ENCODE measurements at places on chromosomes 5 and 9.

GRCh38 chr9:108186642-108187395 is 669.0 kb downstream of the ACTL7B start:
- DNase-seq, result peak; percentile 78

GRCh38 chr5:115516372-115516771 is 28.2 kb downstream of the FEM1C start:
- no peak for DNase-seq

- no peak for DNase-seq
Measured at GRCh38 chr5:32778403-32778802, 67.3 kb downstream of the NPR3 start.

GRCh38 chr9:23551311-23551721 is 274.7 kb downstream of the ELAVL2 start:
- peak; percentile 70 for DNase-seq

GRCh38 chr5:97998941-97999340 is 774.5 kb upstream of the RGMB start:
- peak; percentile 9 for DNase-seq

GRCh38 chr9:71795097-71795813 is 26.9 kb upstream of the CEMIP2 start:
- no peak for DNase-seq

- no peak for DNase-seq
Measured at GRCh38 chr5:45205403-45205961, 396.7 kb downstream of the MRPS30 start.

DNA sequence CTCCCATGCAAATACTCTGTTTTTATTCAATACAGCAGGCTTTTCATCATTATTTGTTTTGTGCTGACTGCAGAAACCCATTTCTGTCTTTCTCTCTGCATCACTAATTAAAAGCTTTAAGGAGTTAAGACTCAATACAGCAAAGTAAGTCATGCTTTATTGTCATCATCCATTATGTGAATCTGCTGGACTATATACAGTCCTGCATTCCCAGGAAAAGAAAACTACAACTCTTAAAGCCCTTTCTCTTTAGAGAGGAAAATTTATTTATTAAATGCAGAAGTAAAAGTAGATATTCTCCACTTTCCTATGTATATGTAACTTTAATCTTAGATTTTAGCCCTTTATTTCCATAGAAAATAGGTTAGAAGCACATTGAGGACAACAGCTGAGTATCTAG is 706.6 kb upstream of the RGMB start:
- DNase-seq, result no peak

DNA sequence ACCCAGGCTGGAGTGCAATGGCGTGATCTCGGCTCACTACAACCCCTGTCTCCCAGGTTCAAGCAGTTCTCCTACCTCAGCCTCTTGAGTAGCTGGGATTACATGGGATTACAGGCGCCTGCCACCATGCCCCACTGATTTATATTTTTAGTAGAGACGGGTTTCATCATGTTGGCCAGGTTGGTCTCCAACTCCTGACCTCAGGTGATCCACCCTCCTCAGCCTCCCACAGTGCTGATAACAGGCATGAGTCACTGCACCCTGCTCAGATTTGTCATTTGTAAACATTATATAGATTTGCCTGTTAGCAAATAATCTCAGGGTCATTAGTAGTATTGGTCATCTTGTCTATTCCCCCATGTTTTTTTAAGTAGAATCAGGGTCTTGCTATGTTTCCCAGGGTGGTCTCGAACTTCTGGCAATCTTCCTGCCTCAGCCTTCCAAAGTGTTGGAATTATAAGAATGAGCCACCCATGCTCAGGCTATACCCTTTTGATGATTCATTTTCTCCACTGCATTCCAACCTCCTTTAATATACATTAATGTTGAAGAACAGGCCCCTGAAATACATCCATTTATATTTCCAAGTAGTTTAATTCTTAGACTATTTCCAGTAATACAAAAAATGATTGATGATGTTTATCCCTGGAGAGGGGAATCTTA is 17.3 kb downstream of the CENPH start:
- no peak for DNase-seq

- no peak for DNase-seq
Measured at GRCh38 chr5:32578764-32579163, 6.6 kb upstream of the SUB1 start.

DNA sequence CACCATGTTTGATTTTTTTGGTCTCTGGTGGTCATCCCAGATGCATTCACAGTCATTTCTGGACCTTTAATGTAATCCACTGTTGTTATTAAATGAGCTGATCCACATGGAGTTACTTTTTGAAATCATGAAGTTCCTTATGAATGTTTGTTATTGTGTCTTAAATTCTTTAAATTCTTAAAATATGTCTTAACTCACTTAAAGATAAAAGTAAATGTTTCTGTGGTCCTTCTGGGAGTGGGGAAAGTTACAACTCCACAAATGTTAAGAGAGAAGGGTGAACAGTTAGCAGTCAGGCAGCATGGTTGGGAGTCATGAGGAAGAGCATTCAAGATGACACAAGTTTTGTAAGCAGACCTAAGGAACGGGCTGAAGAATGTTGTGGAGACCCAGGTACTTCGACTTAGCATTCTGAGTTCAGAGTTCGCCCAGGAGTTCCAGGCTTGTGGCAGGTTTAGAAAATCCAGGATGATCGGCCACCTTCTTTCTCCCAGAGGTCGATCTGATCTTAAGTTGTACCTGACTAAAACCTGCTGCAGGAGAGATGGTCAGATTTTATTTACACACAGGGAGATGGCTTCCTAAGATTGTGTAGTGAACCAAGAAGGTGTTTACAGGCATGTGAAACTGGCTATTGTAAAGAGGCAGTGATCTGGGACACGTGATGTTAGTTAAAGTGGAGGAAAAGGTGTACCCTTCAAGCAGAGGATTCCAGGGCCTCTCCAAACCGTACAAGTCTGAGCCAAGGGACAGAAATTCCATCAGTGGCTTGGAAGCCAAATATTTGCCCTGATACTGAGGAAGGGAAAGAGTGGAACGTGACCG is 17.2 kb downstream of the SLC1A1 start:
- no peak for DNase-seq

GRCh38 chr5:172777881-172778814 is 7.2 kb upstream of the DUSP1 start:
- DNase-seq, result no peak

DNA sequence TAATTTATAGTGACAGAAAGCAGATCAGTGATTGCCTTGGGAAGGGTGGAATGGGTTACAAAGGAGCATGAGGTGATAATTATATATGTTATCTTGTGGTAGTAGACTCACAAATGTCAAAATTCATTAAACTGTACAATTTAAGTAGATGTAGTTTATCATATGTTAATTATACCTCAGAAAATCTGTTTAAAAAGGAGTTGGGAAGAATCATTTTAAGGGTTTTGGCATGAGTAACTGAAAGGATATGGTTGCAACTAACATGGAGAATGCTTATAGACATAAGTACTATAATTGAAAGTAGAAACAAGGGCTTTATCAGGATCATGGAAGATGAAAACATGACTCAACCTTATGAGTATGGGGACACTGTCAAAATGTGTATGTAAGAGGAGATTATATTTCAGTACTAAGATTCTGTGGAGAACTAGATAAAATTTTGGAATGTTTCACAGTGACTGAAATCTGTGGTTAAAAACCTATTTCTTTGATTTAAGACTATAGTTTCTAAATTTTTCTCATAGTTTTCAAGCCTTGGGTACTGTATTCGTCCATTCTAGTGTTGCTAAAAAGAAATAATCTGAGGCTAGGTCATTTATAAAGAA is 73.3 kb downstream of the FCHO2 start:
- no peak for DNase-seq

GRCh38 chr5:90020575-90021538 is 388.7 kb downstream of the CETN3 start:
- no peak for DNase-seq

GRCh38 chr5:151221574-151221973 is 2.3 kb downstream of the CCDC69 start:
- DNase-seq, result no peak

GRCh38 chr5:175778951-175779503 is 92.4 kb upstream of the CPLX2 start:
- DNase-seq, result no peak

DNA sequence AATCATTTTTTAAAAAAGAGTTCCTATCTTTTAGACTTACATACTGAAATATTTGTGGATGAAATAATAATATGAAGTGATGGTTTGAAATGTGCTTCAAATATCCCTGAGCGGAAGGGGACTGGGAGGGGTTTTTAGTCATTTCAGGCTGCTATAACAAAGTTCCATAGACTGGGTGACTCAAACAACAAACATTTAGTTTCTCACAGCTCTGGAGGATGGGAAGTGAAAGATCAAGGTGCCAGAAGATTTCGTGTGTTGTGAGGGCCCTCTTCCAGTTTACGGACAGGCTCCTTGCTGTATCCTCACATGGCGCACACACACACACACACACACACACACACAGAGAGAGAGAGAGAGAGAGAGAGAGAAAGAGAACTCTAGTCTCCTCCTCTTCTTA is 27.1 kb upstream of the TEX10 start:
- no peak for DNase-seq

DNA sequence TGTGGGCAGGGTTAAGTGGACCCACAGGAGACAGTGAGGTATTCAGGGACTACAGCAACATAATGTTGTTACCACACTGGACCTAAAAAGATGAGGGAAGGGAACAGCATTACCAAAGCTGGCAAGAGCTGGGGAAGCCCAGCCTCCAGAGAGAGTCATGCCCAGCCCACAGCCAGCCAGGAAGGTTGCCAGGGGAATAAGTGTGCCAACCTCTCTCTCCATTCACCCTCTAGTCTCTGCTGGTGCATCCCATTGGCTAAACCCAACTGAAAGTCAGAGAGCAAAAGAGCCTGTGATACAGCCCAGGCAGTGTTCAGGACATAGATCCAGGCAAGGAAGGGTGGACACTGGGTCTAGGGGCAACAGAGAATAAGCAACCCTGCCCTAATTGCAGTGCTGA is 35.8 kb upstream of the AFAP1L1 start:
- no peak for DNase-seq

- DNase-seq, result no peak
Measured at GRCh38 chr5:3179220-3179619, 416.4 kb upstream of the IRX1 start.

- no peak for DNase-seq
Measured at GRCh38 chr9:114452219-114453165, 52.8 kb downstream of the WHRN start.

DNA sequence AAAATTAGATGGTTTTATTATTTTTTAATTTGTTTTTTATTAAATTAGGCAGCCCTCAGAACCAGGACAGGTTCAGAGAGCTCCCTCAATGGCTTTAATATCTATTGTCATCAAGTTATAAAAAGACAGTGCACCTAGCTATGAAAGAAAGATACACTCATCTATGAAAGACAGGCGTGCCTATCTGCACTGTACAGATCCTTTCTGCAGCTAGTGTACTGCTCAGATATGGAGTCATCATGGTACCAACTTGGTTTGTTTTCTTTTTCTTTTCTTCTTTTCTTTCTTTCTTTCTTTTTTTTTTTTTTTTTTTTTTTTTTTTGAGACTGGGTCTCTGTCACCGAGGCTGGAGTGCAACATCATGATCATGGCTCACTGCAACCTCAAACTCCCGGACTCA is 54.8 kb upstream of the GPBP1 start:
- DNase-seq, result no peak

- peak; percentile 67 for DNase-seq
Measured at GRCh38 chr5:54867310-54867944, 118.0 kb downstream of the ESM1 start.

DNA sequence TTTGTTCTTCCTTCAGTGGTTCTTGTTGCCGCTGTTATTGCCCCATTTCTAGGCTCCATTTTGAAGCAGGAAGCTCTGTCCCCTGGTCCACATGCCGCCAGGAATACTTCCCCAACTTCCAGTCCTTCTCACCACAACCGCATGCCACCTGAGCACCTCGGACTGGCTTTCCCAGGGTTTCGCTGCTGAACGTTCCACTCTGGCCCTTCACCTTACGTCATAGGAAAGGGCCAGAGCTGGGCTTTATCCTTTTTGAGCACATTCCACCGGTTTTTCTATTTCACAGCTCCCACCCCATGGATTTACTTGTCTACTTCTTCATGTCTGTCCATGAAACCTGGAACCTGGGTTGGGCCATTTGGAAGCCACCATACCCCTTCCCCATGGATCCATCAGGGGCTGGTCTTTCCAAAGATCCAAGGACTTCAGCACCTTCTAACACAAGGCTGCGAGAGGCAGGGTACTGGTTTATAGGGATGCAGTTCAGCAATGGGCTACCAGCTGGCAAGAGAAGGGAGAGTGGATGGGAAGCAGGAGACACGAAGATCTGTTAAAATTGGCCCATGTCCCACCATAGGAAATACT is 557.4 kb downstream of the BNC2 start:
- no peak for DNase-seq

- no peak for DNase-seq
Measured at GRCh38 chr9:132982458-132982857, 4.0 kb downstream of the GFI1B start.

- DNase-seq, result no peak
Measured at GRCh38 chr5:122177161-122177560, 47.8 kb downstream of the ZNF474 start.

- DNase-seq, result no peak
Measured at GRCh38 chr9:119802621-119803020, 433.4 kb upstream of the BRINP1 start.

DNA sequence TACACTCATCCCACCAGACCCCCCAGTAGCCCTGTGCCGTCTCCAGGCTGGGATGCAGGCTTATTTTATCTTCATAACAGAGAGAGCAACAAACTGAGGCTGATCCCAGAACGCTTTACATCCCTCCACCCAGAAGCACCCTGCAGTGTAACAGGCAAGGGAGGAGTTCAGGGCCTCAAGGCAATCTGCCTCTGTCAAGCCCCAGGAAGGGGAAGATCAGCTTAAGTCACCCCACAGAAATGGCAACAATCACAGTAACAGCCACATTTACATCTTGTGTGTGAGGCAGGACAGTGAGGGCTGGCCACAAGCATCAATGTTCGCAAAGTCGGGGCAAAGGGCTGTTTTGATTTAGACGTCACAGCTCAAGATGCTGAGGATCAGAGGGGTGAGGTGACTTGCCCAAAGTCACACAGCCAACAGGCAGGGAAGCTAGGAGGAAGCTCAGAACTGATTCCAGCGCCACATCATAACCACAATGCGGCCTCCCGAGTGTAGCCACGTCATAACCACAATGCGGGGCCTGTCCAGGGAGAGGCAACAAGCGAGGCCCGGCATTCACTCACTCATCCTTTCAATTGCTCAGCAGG is 14.4 kb downstream of the STK10 start:
- DNase-seq, result no peak

- no peak for DNase-seq
Measured at GRCh38 chr9:14337615-14338014, 23.7 kb upstream of the NFIB start.

GRCh38 chr5:83947763-83948162 is 227.1 kb upstream of the HAPLN1 start:
- DNase-seq, result no peak

GRCh38 chr9:84300271-84300670 is 40.3 kb downstream of the SLC28A3 start:
- DNase-seq, result no peak

- DNase-seq, result no peak
Measured at GRCh38 chr9:87080512-87081264, 133.4 kb upstream of the GAS1 start.
